ENCODE measurements at places on chromosomes 12 and 14.

DNA sequence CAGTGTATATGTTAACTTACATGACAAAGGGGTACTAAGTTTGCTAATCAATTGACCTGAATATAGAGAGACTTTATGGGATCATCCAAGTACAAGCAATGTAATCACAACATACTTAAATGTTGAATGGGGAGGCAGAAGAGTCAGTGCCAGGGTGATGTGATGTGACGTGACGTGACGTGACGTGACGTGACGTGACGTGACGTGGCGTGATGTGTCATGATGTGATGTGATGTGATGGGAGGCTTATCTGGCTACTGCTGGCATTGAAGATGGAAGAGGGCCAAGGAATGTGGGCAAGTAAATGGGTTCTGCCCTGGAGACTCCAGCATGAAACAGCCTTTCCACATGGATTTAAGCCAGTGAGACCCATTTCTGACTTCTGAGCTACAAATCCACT lies 38.2 kb upstream of the PRB4 start:
- DNase-seq, result no peak

- no peak for DNase-seq
These were observed 2.2 kb downstream of the ZBTB1 start for GRCh38 chr14:64506721-64507120.

DNA sequence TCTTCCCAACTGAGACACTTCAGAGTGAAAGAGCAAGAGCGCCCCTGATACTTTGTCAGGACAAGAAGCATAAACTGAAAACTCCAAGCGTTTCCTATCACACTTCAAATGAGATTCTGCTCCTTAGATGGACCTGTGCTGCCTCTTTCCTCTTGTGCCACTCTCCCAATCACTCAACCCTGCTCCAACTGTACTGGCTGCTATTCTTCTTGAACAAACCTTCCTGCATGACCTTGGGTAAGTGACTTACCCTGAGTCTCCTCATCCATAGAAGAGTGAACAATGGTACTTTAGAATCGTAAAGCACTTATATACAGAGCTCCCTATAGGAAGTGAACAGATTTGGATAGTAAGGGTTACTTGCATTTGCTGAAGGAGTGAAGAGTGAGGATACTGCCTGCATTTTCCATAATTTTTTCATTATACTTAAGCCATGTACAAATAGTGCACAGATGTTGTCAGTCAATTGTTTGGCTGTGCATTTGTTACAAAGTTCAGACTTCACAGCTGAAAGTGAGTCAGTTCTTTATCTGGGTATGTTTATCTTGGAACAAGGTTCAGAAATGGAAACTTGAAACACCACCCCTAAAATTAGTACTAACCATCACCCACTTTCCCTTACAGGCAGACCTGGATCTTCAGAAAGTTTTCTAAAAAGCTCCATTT lies 10.8 kb downstream of the MTERF2 start:
- DNase-seq, result no peak

DNA sequence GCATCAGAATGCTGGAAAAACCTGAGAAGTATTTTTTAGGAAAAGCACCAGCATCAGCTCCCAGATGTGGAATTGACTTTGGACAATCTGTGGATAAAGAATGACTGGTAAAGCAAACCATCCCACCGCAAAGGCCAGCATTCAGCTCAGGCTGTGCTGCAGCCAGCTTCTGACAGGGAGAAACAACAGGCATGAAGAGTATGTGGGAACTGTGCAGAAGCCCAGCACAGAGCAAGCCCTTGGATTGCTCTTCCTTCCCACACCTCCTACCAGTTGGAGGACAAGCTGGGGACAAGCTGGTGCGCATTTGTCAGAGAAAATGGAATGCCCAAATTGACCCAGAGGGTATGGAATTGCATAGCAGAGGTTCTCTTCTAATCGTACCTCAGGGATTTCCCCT lies 228.1 kb downstream of the ANO2 start:
- no peak for DNase-seq

DNA sequence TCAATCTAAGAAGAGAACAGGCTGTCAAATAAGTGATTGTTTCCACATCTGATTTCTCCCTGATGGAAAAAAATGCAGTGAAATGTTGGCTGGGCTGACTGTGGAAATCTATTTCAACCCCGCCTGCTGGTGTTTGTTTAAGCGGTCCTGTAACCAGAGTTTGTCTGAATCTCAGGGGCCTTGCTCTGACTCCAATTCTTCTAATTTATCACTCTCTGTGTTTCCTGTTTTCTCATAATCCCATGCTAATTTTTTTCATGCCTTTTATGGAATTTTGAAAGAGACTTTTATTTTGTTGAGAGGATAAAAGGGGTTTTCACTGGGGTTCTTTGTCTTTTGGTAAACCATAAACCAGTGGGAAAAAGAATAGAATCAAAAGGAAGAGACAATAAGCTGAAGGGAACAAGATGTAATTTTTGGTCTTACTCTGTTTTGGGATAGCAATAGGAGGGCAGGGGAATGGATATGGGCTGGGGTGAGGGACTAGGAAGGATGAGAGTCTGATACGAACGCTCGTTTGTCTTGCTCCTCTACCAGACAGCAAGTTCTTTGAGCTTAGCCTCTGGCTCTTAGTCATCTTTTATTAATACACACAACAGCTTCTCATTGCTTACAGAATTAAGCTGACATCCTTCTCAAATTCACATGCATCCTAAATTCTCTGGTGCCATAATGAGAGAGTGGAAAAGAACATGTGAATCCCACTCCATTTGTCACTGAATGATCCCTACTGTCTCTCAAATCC lies 8.0 kb upstream of the MGP start:
- DNase-seq, result no peak

DNA sequence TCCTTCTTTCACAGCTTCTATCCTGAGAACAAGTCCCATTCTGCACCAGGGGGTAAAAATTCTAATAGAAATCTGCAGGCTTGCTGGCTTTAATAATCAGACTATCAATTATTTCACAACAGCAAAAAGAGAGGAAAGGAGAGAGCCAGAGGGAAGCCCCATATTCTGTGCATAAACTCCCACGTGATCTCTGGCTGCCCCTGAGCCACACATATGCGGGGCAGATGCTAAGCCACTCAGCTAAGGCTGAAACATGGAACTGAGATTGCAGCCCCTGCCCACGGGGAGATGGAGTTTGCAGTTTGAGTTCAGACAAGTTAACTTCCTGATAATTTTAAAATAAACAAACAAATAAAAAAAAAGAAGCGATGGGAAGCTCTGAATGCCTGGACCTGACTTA lies 254.4 kb upstream of the CCDC196 start:
- no peak for DNase-seq

DNA sequence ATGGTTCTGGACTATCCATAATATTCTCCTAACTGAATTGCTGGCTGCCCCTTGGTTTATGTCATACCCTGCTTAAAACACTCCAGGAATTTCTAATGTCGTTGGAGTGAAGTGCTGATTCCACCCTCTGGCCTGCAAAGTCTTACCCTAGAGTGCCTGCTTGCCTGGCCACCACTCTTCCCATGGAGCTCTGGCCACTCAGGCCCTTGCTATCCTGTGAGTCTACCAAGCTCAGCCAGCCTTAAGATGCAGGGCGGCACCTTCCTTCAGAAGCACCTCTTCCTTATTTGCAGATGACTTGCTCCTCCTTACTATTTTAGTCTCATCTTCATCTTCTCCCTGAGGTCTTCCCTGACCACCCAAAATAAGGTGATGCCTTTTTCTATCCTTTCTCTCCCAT lies 35.3 kb downstream of the SLC6A15 start:
- DNase-seq, result no peak

GRCh38 chr12:31742891-31743290 lies 14.1 kb upstream of the AMN1 start:
- no peak for DNase-seq

DNA sequence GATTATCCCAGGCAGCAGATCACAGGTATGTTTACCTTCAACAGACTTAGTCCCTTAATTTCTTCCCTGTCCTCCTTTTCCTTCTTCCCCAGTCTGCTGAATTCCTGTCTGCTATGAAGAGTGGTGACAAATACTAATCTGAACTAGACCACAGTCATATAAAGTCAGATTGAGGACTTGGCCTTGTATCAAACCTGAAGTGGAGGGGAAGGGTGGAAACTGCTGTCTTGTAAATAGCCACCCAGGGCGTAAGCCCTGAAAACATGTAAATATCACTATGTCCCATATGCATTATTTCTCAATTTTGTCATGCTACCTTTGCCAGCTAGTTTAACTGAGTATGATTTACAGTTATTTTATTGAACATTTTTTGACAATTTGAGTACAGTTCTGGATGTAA lies 368.0 kb downstream of the CCDC91 start:
- no peak for DNase-seq

- DNase-seq, result no peak
These were observed 158.0 kb downstream of the PPM1H start for GRCh38 chr12:62776997-62777396.

- DNase-seq, result no peak
These were observed 212.7 kb downstream of the ERC1 start for GRCh38 chr12:1203735-1204019.

DNA sequence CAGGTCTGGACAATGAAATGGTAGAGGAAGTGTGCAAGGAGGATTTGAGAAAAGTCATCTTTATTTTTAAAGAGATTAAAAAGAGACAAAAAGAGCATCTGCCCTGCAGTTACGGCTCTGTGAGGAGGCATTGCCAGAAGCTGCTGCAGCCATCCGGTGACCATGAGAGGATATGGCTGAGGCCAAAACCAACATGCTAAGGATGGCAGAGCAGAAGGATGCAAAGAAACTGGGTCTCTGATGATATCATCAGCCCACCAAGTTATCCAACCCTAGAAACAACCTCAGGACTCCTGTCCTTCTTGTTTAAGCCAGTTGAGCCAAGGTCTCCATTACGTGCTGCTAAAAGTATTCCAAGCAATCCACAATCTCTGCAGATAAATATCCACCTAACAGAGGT lies 48.0 kb upstream of the CCND2 start:
- DNase-seq, result no peak

DNA sequence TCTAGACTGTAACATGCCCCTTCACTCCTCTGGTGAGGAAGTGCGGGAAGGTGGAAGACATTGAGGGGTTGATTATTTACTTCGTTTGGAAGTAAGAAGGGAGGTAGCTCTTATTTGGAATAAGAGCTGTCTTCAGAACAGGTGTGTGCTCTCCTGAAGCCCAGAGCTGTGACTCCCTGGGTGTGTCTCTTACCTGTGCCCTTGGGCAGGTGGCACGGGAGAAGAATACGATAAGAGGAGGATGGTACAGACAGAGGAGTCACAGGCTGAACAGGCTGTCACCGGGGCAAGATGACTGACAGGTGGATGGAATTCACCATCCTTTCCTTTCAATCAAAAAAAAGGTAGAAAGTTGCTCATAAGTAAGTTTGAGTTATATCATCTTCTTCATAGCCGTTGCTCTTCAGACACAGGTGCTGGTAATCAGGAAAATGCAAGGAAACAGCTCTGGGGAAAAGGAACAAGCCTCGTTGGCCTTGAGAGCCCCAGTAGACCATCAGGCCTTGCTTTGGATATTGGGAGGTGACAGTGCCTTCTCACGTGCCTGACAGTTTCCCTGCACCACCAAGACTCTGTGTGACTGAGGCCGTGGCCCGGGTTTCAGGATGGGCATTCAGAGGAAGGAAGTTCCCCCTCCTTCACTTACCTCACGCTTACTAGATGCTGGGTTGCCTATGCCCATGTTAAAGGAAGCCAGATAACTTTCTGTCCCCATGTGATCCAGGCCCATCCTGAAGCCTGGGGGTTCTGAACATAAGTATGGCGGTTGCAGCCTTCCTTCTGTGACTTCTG lies 120.4 kb downstream of the ETV6 start:
- no peak for DNase-seq

DNA sequence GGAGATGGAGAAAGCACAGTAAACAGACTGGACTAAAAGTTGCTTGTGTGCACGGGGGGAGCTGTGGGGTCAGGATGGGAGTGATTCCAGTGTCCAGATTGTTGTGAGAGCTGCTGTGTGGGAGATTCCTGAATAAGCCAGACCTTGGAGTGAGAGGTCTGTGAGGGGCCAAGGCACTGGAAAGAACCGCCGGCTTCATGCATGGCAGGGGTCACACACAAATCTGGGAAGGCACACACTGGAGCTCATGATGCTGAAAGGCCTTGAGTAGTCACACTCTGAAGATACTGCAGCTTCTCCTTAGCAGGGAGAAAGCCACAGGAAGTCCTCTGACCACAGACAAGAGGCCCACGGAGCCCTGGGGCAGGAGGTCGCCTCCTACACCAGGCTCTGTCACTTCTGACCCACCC lies 23.1 kb downstream of the ADCY6 start:
- DNase-seq, result no peak

DNA sequence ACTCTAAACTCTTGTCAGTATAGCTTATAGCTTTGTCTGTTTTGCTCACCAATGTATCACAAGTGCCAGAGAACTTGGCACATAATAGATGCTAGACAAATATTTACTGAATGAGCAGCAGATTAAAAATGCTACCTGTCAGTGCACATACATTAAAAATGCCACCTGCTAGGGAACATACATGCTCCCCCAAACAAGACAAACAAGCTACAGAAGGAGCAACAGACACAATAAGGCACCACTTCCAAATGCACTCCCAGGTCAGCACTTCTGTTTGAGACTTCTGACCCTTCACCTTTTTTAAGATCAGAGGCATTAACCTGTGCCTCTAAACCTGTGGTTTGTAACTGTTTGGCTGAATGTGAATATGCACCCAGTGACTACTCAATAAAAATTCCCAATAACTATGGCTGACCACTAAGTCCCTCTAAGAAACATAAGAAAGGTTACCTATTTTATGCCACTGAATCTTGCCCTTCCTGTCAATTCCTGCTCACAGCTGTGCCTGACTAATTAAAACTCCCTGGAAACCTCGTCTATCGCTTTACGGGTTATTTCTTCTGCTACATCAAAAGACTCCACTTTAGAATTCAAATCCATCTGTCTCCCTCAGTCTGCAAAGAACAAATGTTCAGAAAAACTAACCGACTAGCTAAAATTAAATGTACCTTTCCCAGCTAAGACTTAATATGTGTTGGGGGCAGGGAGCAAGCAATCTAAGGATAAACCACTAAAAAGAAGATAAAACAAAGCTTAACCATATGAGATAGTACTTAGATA lies 41.0 kb downstream of the HECTD4 start:
- no peak for DNase-seq

DNA sequence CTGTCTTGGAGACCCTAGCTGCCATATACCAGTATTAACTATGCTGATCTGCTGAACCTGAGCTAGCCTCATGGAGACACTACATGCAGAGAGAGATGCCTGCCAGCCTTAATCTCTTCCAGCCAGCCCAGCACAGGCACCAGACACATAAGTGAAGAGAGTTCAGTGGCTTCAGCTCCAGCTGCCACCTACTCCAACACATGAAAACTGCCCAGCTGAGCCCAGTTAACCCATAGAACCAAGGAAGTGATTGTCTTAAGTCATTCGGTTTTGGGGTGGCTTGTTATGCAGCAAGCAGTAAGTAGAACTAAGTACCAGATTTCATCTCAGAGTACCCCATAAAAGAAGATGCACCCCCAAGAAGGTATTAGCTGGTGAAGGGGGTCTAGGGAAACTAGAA lies 7.6 kb downstream of the SERPINA11 start:
- DNase-seq, result no peak

DNA sequence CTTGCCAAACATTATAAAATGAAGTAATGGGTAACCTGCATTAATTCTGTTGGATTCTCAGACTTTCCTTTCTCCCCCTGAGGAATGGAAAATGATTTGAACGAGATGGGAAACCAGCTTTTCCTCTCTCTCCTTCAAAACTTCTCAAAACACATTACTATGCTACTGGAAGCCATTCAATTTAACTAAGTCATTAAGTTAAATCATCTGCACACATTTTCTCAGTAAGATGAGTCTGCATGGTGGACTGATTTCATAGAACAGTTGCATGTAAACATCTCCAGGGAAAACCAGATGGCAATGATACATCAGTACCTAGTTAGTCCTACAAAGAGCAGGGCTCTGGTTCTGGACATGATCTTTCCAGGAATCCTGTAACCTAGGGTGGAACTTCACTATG lies 59.9 kb downstream of the BMP4 start:
- DNase-seq, result no peak

- no peak for DNase-seq
These were observed 134.6 kb upstream of the PZP start for GRCh38 chr12:9342614-9343353.
